Activated CD4-positive, alpha-beta T cell treated with anti-CD3 and anti-CD28 coated beads, Interleukin-2, amount 50 U/mL, for 1 hour (primary cell): ENCODE measurements at places on chromosomes 11 and 22.

GRCh38 chr22:33640900-33641299 is 279.4 kb downstream of the LARGE1 start:
- DNase-seq, result no peak

DNA sequence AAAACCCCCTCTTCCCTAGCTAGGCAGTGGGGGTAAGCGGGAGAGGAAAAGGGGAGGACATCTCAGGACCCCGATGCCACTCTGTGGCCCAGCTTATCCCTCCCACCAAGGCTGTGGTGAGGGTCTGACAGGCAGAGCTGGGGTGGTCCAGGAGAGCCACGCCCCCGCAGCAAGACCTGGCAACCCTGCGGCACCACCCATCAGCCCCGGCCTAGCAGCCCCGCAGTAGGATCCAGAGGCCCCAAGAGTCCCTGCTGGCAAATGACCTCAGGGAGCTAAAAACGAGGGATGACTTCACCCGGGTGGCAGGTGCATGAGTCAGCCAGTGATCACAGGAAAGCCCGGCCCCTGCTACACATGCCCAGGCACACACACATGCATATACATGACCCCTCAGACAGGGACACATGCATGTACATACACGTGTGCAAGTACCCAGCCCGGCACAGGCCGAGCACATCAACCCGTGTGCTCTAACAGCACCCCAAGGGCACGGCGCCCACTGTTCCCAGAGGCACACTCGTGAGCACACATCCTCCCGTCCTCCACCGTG is 32.3 kb downstream of the ARVCF start:
- no peak for DNase-seq

- DNase-seq, result no peak
Measured at GRCh38 chr11:130161441-130162145, 2.0 kb downstream of the ST14 start.

- DNase-seq, result no peak
Measured at GRCh38 chr11:115585361-115586024, 81.3 kb upstream of the CADM1 start.

DNA sequence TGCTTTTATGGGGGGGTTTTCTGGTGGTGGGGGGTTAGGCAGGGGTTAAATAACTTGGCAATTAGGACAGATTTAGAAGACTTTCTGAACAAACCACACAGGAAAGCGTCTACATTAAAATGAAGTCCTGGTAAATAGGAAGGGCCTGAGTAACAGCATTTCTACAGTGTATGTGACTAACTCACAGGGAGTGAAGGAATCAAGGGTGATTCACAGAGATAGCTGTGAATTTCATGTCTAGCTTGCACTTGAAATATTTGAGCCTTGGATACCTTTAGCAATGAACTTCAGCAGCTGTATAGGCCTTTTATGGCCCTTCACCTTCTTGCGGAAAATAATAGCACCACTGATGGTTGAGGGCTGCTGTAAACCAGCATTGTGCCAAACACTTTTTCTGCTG is 26.1 kb upstream of the LDHA start:
- no peak for DNase-seq
